ENCODE measurements at places on chromosomes 5 and 9.

GRCh38 chr5:2841208-2841607 is 89.7 kb upstream of the IRX2 start:
- DNase-seq, result no peak

DNA sequence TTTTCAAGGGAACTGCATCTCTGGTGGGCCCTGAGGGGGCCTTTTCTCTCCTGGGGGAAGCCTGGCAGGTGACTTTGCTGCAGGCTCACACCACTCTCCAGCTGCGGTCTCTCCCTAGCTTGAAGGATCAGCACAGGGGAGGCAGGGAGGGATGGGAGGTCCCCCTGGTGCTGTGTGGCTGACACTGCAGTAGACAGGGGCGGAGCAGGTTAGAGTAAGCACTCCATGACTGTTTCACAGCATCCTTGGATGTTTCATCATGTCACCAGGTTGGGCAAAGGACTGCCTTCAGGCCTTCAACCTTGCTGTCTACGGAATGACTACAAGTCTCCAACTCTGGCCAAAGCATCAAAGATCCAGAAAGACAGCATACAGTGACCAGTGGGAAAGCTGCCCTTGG is 470.7 kb downstream of the CDK5RAP2 start:
- DNase-seq, result no peak

DNA sequence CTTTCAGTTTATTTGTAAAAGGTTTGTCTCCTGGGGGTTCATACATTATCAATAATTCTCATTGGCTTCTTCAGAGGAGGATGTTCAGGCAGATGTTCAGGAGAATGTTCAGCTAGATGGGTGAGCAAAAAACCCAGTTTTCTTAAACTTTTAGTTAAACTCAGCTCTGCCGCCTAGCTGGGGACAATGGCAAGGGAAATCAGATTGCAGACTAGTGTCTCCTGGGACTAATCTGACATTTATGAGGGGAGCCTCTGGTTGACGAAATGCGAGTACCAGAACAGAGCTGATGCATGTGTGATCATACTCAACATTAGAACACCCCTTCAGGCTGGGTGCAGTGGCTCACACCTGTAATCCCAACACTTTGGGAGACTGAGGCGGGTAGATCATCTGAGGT is 314.4 kb downstream of the ARL15 start:
- DNase-seq, result no peak

- DNase-seq, result no peak
Measured at GRCh38 chr9:89440951-89441654, 56.8 kb downstream of the SEMA4D start.

GRCh38 chr5:145008876-145009530 is 826.1 kb downstream of the PRELID2 start:
- no peak for DNase-seq

DNA sequence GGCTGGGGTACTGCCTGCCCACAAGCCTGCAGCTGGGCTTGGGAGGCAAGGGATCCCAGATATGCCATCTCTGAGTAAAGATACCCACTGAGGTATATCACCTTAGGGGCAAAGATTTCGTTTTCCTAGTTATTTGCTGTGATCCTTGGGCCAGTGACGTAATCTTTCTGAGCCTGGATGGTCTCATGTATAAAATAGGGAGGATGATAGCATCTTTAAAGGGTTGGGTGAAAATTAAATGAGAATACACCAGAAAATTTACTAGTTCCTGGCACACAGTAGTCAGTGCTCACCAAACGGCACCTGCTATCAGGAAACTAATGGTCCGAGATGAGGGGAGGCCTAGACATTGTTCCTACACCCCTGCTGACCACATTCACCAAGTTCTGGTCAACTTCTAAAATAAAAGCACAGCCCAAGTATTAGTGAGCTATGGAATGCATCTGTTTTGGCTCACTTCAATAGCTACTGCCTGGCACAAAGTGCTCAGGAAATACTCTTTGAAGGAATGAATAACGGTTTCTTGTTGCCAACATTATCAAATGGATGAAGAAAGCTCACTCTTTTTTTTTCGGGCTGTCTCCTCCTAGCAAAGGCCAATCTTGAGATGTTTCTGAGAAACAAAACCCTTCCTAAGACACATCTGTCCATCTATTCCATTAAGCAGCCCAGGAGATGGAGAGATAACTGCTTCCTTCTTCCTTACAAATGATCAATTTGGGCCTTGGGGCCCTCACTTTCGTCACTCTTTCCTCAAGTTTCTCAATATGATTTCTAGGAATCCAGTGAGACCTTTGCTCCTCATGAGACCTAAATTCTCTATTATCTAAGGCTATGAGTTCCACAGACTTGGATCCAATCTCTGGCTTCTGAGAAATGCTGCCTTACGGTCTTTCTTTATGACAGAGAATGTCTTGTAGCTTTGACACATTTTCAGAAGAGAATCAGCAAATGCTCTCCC is 98.2 kb downstream of the DPYSL3 start:
- no peak for DNase-seq

- peak; percentile 64 for DNase-seq
Measured at GRCh38 chr5:62340392-62340791, 34.4 kb downstream of the KIF2A start.

DNA sequence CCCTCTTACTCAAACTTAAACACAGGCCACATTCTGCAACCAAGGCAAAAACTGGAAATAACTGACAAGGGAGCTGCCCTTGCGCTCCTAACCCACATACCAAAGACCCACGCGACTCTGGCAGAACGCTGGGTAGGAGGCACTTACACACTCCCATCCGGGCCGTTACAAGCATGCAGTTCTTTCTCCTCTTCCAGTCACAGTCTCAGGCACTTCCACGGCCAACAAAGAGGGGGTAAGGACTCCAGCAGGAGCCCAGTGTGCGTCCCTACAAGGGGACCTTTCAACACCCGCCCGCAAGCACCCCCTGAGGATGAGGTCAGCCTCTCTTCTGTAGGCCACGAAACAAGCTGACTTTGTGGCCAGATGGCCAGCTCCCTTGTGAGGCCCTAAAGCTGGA is 57.4 kb downstream of the SERINC5 start:
- DNase-seq, result no peak

GRCh38 chr5:115571441-115571878 is 26.9 kb upstream of the FEM1C start:
- DNase-seq, result no peak

DNA sequence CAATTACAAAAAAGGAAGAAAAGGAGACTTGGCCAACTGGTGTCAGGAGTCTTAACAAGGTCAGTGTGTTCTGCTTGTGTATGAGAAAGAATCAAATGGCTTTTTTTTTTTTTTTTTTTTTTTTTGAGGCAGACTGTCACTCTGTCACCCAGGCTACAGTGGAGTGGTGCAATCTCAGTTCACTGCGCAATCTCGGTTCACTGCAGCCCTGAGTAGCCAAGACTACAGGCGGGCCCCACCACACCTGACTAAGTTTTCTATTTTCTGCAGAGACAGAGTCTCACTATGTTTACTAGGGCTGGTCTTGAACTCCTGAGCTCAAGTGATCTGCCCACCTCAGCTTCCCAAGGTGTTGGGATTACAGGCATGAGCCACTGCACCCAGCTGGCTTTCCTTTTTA is 3.1 kb upstream of the IL7R start:
- DNase-seq, result no peak

- DNase-seq, result no peak
Measured at GRCh38 chr9:98193336-98193944, 1.0 kb upstream of the CORO2A start.

GRCh38 chr5:168327451-168327850 is 36.0 kb downstream of the WWC1 start:
- no peak for DNase-seq

DNA sequence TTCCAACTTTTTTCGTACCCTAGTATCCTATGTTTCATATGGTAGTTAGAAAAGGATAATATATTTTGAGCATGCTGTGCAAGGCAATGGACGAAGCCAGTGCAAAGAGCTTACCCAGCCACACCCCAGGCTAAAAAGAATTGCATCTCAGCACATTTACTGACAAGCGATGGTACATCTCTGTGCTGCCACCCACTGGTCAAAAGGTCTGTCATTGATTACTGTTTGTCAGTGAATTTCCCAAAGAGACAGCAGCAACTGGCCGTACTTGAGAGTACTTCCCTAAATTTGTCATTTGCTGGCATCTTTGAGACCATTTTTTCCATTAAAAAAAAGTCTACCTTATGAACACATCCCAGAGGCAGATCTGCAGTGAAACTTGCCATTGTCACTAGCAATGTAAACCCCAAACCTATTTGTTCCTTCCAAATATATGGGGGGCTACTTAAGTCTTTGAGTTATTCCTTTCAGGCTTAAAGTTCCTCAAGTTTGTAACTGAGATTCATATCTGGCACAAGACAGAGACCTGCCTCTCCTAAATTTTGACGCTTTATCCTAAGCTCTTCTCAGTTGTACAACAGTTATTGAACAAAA is 184.3 kb downstream of the CTNND2 start:
- peak; percentile 85 for DNase-seq

DNA sequence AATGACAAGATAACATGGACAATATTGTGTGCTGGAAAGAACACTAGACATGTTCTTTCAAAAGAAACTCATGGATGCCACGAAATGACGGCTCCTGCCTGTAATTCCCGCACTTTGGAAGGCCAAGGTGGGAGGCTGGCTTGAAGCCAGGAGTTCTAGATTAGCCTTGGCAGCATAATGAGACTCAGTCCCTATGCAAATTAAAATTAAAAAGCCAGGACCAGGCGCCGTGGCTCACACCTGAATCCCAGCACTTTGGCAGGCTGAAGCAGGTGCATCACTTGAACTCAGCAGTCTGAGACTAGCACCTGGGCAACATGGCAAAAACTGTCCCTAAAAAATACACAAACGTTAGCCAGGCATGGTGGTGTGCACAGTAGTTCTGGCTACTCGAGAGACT is 814.2 kb downstream of the BRINP1 start:
- DNase-seq, result no peak

GRCh38 chr5:106877881-106878280 is 792.9 kb downstream of the EFNA5 start:
- DNase-seq, result no peak

GRCh38 chr5:179264053-179264782 is 81.0 kb downstream of the ADAMTS2 start:
- no peak for DNase-seq

DNA sequence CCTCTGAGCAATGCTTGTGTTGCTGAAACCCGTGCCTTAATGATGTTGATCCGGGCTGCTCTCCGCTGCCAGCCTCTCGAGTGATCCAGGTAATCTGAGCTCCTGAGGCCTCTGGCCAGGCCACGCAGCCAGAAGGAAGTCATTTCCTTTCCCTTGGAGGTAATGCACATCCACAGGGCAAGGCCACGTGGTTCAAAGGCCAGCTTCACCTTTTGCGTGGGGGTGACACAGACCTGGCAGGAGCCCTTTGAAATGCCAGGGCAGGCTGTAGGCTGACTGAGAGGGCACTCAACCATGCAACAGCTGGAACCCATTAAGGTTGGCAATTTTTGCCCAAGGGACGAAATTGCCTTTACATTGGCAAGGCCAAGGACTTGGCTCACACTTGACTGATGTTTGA is 80.4 kb downstream of the LIX1 start:
- no peak for DNase-seq

DNA sequence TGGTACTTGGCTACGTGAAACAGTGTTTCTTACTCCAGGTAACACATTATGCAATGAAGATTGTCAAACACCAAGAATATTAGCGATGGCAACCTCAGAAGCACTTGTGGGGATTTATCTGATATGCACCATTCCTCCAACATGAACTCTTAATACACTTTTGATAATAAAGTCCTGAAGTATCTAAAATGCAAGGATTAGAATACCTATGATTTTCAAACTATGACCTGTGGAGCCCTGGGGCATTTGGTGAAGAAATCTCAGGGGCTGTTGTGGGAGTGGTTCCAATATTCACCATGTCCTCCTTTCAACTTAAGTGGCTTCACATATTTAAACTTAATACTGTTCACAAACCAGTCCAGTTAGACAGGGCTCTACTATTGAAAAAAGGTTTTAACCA is 214.6 kb upstream of the POU5F2 start:
- DNase-seq, result no peak

GRCh38 chr9:11595756-11596155 is 983.0 kb upstream of the PTPRD start:
- no peak for DNase-seq

DNA sequence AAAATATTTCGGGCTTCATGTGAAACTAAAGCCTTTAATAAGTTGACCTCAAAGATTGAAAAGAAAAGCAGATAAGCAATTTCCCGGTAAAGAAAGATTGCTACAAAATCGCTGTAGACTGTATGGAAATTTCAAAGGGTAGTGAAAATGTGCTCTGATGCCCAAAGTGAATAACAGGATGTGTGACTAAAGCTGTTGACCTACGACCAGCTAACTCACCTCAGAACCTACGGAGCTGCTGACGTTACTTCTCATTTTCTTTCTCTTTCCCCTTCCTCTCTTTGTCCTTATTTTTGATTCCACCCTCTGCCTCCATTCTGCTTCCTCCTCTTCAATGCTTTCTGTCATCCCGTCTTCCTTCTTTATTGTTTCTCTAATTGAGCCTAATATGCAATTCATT is 103.2 kb downstream of the PDE4D start:
- DNase-seq, result peak; percentile 47

DNA sequence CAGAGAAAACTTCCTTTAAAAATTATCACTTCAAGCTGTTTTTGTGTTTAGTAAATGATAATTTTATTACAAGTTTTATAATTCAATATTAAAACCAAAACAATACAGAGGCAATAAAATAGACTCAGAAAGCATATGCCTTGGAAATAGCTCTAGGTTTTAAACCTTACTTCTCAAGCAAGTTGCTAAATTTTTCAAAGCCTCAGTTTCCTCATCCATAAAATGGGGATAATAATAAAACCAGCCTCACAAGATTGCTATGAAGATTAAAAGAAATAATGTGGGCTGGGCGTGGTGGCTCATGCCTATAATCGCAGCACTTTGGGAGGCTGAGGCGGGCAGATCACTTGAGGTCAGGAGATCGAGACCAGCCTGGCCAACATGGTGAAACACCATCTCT is 62.8 kb downstream of the TTLL11 start:
- no peak for DNase-seq

GRCh38 chr9:136625101-136626065 is 37.3 kb upstream of the EGFL7 start:
- peak; percentile 21 for DNase-seq

DNA sequence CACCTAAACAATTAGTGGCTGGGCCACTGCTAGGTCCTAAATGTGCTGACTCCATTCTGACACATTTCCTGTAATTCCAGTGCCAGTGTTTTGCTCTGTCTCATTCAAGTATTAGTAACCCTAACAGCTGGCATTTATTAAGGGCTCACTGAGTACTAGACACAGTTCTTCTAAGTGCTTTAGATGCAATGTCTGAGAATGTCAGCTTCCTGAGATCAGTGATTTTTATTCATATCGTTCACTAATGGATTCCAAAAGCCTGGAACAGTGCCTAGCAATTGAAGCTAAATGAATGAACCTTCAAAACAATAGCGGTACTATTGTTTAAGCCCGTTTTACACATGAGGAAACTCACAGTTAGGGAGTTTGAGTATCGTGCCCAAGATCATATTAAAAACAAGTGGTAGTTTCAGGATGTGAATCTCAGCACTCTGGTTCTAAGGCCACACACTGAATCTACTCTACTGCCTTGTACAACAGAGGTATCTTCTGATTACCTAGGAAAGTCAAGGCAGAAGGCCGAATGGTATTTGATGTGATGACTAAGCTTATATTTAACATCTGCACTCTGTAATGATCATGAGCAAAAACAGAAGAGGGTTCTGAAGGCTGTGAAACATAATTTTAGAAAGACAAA is 304.0 kb downstream of the PJA2 start:
- peak; percentile 60 for DNase-seq
